T-helper 1 cell treated with Interleukin-12 subunit alpha and Interleukin-12 subunit beta and Interleukin-4 antibody, amounts not matched to agents 30 ng/mL and 1 ng/mL, for 36 hours (primary cell): ENCODE measurements at places on chromosomes 6 and 20. TPM values are rescaled to one million over a fixed set of nuclear protein-coding genes. Genes with fewer than 3 reads are reported as not detected.

The CCHCR1 gene
- total RNA-seq = 36.5 and 42.4 TPM in 2 replicates

The FRK gene
- 0.02 TPM in 2 replicates for total RNA-seq

The NOTCH4 gene
- 0.25 and 0.37 TPM in 2 replicates for total RNA-seq

The MYBL2 gene
- total RNA-seq = 78.2 and 78.7 TPM in 2 replicates

The HLA-G gene
- 2.7 and 3.2 TPM in 2 replicates for total RNA-seq

The EGFL8 gene
- 6.5 and 6.8 TPM in 2 replicates for total RNA-seq

The OOEP gene
- 1.0 TPM in 2 replicates for total RNA-seq

The LY6G6D gene
- not detected in 2 replicates for total RNA-seq

The KIAA1755 gene
- total RNA-seq = not detected in 2 replicates

The CTAGE9 gene
- not detected in 2 replicates for total RNA-seq

The CLPSL2 gene
- total RNA-seq = not detected in 2 replicates

The WFDC8 gene
- total RNA-seq = not detected in 2 replicates

The KHDC1 gene
- total RNA-seq = 2.6 and 2.9 TPM in 2 replicates

The SMIM26 gene
- total RNA-seq = 46.8 and 49.3 TPM in 2 replicates

The ACTL10 gene
- total RNA-seq = 3.1 and 3.6 TPM in 2 replicates

The ME1 gene
- total RNA-seq = 0.07 TPM in 1 of 2 replicates, not detected in the other

The SLC22A2 gene
- total RNA-seq = not detected in 2 replicates

The IPCEF1 gene
- total RNA-seq = 5.4 and 6.7 TPM in 2 replicates

The PTCRA gene
- not detected in 2 replicates for total RNA-seq

The CST2 gene
- not detected in 2 replicates for total RNA-seq

The TRIM15 gene
- total RNA-seq = 0.76 and 0.78 TPM in 2 replicates

The SLC16A10 gene
- 1.0 TPM in 2 replicates for total RNA-seq

The FIG4 gene
- total RNA-seq = 11.6 TPM in 2 replicates

The LINC00237 gene
- total RNA-seq = not detected in 2 replicates

The IFNGR1 gene
- total RNA-seq = 39.2 and 39.8 TPM in 2 replicates

The FANCE gene
- 12.0 and 13.0 TPM in 2 replicates for total RNA-seq

The EEF1E1 gene
- 42.1 and 43.5 TPM in 2 replicates for total RNA-seq

The MYLK4 gene
- total RNA-seq = 0.29 TPM in 2 replicates

The PEX3 gene
- 13.0 and 17.2 TPM in 2 replicates for total RNA-seq

The TREM1 gene
- not detected in 2 replicates for total RNA-seq

The CTCFL gene
- not detected in 2 replicates for total RNA-seq

The SOBP gene
- 0.20 and 0.27 TPM in 2 replicates for total RNA-seq

The HLA-DPA1 gene
- 201 and 213 TPM in 2 replicates for total RNA-seq

The CLPSL1 gene
- total RNA-seq = not detected in 2 replicates

The RNF217 gene
- total RNA-seq = 1.1 and 1.3 TPM in 2 replicates

The TULP1 gene
- not detected in 2 replicates for total RNA-seq

The MATN4 gene
- total RNA-seq = 6.1 and 6.7 TPM in 2 replicates

The MAK gene
- total RNA-seq = 0.17 TPM in 2 replicates

The TFAP2C gene
- not detected in 2 replicates for total RNA-seq

The WFDC5 gene
- total RNA-seq = not detected in 2 replicates
